D721Med (cell line): ENCODE measurements at places on chromosomes 12 and 14.

- DNase-seq: no peak
Observed at GRCh38 chr12:51771008-51771407, 77.5 kb downstream of the FIGNL2 start.

- no peak for DNase-seq
Observed at GRCh38 chr14:23321572-23322547, 603 bp downstream of the PABPN1 start.

DNA sequence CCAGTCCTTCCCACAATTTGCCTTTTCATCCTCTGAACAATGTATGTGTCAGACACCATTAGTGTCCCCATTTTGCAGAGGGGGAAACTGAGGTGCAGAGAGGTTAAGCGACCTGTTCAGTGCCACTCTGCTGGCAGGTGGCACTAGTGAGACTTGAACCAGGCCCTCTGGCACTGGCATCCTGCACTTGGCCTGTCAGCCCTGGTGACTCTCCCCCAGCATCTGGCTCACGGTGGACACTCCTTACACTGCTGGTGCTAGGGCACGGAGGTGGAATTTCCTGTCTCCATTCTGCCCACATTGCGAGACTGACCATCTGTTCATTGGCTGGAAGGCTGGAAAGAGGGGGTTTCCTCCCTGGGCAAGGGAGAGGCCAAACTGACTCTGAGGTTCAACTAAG is 48.7 kb downstream of the CCNK start:
- DNase-seq: no peak

DNA sequence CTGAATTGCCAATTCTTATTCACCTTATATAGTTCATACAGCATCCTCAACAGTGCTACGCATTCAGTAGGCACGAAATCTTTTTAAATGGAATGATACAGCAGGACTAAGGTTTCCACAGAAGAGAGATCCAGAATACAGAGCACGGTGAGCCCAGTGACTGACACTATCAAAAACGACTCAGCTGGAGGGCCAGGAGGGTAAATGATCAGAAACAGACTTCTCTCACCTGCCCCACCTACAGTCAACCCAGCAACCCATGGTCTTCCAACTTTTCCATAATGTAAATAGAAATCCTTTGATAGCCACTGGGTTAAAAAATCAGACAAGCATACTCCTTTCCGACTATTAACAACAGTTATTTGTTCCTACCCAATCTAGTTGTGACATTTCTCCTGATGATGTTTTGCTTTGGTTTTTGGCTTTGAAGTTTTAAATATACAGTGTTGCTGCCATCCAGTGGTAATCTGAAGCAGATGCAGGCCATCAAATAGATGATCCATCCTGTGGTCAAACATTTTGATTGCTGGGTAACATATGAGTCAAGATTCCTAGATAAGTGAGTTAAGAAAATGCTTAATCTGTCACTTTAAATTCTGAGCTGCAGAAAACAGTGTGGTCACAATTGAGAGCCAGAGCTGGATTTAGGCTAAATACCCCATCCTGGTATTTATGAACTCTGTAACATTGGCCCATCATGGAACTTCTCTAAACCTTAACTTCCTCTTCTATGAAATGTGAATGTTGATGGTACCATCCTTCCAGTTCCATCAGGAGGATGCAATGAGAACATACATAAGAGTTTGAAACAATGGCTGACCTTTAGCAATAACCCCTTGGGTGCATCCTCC is 42.0 kb downstream of the GPHB5 start:
- peak; percentile 26 for DNase-seq

- no peak for DNase-seq
Observed at GRCh38 chr12:9943240-9943639, 11.1 kb upstream of the CLEC2A start.

- DNase-seq: no peak
Observed at GRCh38 chr12:80761838-80762237, 45.1 kb downstream of the MYF5 start.
